PC-3 (cell line): ENCODE measurements at places on chromosomes 11 and 22. TPM values are rescaled to one million over a fixed set of nuclear protein-coding genes. Genes with fewer than 3 reads are reported as not detected.

DRICH1 gene
- 0.15 TPM in 1 of 2 replicates, not detected in the other for total RNA-seq

TIGD3 gene
- 1.3 and 1.6 TPM in 2 replicates for total RNA-seq

DNA sequence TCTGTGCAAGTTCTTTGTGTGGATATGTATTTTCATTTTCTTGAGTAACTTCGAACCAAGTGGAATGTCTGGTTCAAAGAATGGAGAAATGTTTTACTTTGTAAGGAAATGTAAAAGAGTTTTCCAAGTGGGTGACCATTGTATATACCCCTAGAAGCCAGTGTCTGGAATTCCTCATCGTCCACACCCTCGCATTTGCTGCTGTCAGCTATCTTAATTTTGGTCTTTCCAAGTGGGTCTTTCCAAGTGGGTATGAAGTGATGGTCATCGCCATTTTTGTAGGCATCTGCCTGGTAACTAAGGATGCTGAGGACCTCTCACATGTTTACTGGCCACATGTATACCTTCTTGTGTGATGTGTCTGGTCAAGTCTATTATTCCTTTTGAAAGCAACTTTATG, 547.5 kb downstream of the TBC1D22A start:
- DNase-seq: no peak

DNA sequence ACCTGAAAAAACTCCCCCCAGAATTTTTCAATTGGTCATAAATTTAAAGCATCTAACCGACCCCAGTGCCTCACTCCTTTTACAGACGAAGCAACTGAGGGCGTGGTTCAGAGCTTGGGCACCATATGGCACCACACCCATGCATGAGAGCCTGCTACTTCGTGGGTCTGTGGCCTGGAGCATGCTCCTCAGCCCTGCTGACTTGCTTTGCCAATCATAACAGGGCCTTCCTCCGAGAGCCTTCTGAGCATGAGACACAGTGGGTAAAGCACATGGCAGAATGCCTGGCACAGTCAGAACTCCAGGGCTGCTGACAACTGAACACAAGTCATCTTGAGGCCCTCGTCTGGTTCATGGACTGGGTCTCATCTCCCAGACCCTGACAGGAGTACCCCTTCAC, 33.3 kb downstream of the HIRA start:
- DNase-seq: no peak

PTGDR2 gene
- 0.06 TPM in 1 of 2 replicates, not detected in the other for total RNA-seq

SPTBN2 gene
- 74.9 and 154 TPM in 2 replicates for total RNA-seq

FXYD6 gene
- total RNA-seq: not detected in 2 replicates

DNA sequence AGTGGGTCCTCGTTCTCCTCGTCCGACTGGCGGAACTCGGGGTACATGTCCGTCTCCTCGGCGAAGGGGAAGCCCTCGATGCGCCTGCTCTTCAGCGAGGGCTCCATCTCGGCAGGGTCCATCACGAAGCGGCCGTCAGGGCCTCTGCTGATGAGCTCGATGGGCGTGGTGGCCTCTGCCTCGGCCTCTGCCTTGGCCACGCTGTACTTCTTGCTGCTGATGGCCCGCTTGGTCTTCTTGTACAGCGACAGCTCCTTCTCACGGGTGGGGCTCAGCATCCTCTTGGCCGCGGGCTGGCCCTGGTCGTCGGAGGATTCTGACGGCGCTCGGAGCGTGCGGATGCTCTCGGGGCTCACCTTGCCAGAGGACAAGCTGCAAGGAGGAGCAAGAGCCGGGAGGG, 35.7 kb downstream of the IGSF9B start:
- no peak for DNase-seq

GRCh38 chr11:42595876-42596275, 715.9 kb upstream of the API5 start:
- no peak for DNase-seq

- DNase-seq: no peak
These were observed 772 bp downstream of the C22orf15 start for GRCh38 chr22:23763579-23763945.

RASSF10 gene
- not detected in 2 replicates for total RNA-seq

TMEM151A gene
- not detected in 2 replicates for total RNA-seq

DNA sequence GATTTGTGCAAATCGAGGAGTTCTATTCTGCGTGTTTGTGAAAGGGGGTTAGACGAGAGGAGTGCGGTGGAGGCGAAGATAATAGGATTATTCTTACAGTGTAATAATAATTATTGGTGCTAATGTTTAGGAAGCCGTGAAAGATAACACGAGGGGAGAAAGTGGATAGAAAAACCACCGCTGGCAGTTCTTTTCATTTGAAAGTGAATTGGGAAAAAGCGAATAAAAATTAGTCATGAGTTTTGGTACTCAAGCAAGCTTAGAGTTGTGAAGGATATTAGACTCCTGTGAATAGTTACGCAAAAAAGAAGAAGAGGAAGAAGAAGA, 575 bp downstream of the SLC6A5 start:
- DNase-seq: no peak
